Activated T-helper 1 cell treated with anti-CD3 and anti-CD28 coated beads, Interleukin-2, amount 50 U/mL, for 16 hours (primary cell): ENCODE measurements at places on chromosomes 12 and 14.

GRCh38 chr12:108939594-108939993, 59.7 kb downstream of the DAO start:
- no peak for DNase-seq

DNA sequence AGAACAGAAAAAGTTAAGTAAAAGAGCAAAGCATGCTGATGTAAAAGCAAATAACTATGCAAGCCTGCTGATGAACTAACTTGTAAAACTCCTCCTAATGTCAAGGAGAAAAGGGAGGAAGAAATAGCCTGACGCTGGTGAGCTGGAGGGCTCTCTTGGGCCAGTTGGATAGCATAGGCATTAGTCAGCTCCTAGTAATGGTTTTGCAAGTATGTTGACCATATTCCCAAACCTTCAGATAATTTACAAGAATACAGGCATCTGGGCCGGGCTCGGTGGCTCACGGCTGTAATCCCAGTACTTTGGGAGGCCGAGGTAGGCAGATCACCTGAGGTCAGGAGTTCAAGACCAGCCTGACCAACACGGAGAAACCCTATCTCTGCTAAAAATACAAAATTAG, 871.4 kb downstream of the C12orf50 start:
- DNase-seq, result no peak

- no peak for DNase-seq
Observed at GRCh38 chr12:116323406-116324386, 46.2 kb upstream of the MED13L start.

GRCh38 chr14:74974364-74975058, 19.1 kb upstream of the PGF start:
- no peak for DNase-seq

GRCh38 chr12:89211456-89211855, 140.8 kb downstream of the DUSP6 start:
- DNase-seq, result no peak

DNA sequence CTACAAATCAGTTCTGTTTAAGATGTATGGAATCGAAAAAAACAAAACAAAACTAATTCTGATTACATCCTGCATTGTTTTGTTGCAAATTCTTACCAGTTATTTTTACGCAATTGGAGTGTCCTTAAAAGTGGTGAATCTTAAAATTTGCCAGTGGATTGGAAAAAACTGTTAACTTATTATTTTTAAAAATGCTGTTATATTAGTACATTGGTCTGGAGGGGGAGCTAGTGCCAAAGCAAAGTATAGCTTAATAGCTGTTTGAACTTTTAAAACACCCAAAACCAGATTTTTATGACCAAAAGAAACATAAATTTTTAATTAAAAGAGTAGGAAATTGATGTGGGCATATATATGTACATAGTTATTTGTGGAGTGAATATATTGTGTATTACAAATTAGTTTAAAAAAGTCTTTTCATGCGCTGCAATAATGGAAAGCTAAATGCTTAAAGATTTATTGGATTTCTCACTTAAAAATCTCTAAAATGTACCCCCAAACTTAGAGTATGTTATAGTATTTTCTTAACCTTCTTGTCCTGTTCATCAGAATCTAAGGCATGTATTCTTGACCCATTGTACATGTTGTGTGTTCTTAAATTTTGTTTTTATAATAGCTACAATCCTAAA, 2.5 kb downstream of the FUT8 start:
- no peak for DNase-seq

DNA sequence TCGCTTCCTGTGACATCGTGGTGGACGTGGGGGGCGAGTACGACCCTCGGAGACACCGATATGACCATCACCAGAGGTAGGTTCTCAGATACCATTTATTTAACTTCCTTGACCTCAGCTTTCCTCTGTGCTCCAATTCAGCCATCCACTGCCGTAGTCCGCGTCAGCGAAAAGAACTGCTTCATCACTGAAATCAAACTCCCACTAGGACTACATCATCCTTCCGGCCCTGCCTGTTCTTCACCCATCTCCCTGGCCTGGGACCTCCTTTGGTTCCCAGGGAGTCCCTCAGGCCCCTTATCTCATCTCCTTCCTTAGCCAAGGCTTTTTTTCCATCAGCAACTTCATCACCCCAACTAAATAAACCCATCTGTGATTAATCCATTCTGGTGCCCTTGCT, 692 bp downstream of the MYG1 start:
- no peak for DNase-seq

DNA sequence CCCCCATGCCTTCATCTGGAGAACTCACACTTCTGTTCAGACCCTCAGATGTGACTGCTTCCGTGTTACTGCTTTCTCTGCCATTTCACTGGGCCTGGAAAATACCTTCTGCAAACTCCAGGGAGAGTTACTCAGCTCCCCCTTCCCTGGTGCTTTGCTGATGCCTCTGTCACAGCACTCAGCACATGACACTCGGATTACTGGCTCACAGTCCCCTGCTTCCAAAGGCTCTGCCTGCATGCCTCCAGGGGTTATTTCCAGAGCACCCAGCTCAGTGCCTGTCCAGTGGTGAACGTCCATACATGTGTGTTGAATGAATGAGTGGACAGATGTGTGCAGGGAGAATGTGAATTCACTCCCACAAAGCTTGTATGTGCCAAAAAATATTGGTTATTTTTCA, 237.2 kb upstream of the FKBP4 start:
- no peak for DNase-seq
